ENCODE measurements at places on chromosomes 16 and 17.
A peak's percentile ranks its signal among the peaks of the same experiment; 100 is the strongest.

DNA sequence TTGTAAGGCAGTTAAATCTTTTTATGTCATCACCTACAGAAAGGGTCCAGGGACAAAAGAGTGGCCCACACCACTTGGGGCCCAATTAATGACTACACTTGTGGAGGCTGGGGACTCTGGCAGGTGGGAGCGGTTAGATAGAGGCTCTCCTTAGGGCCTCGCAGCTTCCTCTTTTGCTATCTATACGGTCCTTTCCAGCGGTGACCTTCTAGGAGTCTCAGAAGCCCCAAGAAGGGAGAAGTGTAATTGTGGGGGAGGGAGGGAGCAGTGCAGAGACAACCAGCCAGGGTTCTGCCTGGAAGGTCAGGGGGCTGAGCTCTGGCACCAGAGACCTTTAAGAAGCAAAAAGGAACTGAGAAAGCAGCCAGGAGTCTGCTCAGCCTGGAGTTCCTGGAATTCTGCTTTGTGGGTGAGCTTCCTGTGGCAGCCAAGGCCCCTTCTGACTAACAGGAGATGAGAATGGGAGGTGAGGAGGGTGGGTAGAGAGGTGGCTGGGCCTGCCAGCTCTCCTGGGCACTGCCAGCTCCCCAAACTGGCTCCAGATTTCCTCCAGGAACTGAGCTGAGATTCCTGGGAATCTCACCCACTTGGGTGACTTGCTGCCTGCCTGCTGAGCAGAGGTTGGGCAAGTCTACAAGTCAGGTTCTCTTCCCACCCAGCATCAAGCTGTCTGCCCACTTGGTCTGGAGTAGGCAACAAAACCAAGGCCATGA, 16.3 kb upstream of the MAP3K14 start:
- no peaks in the 10 kb centered on the region for H3K36me3 ChIP-seq
- peak overlapping the region; percentile 18 for H3K27ac ChIP-seq
- no peak overlapping the region for H3K4me3 ChIP-seq
- DNase-seq, result peak; percentile 52
- H3K4me1 ChIP-seq, result peaks cover 9% of the 10 kb centered on the region
- H3K27me3 ChIP-seq, result no peaks in the 10 kb centered on the region

GRCh38 chr17:53934931-53935330, 112.2 kb downstream of the KIF2B start:
- H3K4me1 ChIP-seq, result no peaks in the 10 kb centered on the region
- H3K4me3 ChIP-seq, result no peak overlapping the region
- no peak overlapping the region for H3K27ac ChIP-seq

- H3K36me3 ChIP-seq, result no peaks in the 10 kb centered on the region
- no peaks in the 10 kb centered on the region for H3K27me3 ChIP-seq
- no peaks in the 10 kb centered on the region for H3K4me1 ChIP-seq
These were observed 387.1 kb downstream of the XYLT1 start for GRCh38 chr16:17083628-17084027.

DNA sequence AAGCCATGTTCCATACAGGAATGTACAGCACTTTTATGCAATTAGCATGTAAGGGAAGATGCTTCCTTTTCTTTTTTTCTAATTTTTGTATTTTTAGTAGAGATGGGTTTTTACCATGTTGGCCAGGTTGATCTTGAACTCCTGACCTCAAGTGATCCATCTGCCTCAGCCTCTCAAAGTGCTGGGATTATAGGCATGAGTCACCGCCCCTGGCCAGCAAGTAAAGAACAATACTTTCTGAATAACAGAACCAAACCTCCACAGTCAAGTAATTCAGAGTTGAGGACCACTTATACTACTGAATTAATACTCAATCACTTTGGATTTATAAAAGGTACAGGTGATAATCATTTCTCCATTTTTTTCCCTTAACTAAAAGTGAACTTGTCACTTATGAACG, 13.0 kb downstream of the C16orf87 start:
- no peak for DNase-seq
- H3K27me3 ChIP-seq, result no peaks in the 10 kb centered on the region
- no peak overlapping the region for H3K4me3 ChIP-seq
- H3K36me3 ChIP-seq, result no peaks in the 10 kb centered on the region
- no peaks in the 10 kb centered on the region for H3K4me1 ChIP-seq

DNA sequence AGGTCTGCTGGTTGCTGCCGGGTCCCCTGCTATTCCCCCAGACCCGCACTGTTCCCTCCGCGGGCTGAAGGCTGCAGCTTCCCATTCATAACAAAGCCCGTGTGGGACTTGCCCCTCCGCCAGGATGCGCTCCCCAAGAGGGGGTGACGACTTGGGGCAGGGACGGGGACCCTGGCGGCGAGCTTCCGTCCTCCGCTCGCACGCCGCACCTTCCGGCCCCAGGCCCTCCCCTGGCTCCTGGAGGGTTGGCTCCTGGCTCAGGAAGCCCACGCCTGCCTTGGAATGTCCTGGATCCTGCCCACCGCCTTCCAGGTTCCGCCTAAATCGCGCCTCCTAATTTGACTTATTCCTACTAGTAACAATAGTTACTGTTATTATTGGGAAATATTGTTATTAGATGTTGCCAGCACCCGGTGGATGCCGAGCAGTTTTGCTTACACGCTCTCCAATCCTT, 1.1 kb upstream of the TFAP4 start:
- H3K27me3 ChIP-seq, result no peaks in the 10 kb centered on the region
- no peaks in the 10 kb centered on the region for H3K36me3 ChIP-seq
- peaks cover 5% of the 10 kb centered on the region for H3K4me1 ChIP-seq
- DNase-seq, result peak; percentile 87
- peak overlapping the region; percentile 95 for H3K4me3 ChIP-seq
- peak overlapping the region; percentile 91 for H3K27ac ChIP-seq

- peak; percentile 99 for DNase-seq
- no peaks in the 10 kb centered on the region for H3K27me3 ChIP-seq
- no peaks in the 10 kb centered on the region for H3K36me3 ChIP-seq
- peak overlapping the region; percentile 72 for H3K4me3 ChIP-seq
These were observed 1.0 kb downstream of the MNT start for GRCh38 chr17:2399572-2400473.

GRCh38 chr17:76535788-76536510, 1.6 kb downstream of the CYGB start:
- peak; percentile 61 for DNase-seq
- peaks cover 35% of the 10 kb centered on the region for H3K4me1 ChIP-seq
- peak overlapping the region; percentile 53 for H3K4me3 ChIP-seq
- no peaks in the 10 kb centered on the region for H3K36me3 ChIP-seq
- H3K27me3 ChIP-seq, result peaks cover 4% of the 10 kb centered on the region
- no peak overlapping the region for H3K27ac ChIP-seq

DNA sequence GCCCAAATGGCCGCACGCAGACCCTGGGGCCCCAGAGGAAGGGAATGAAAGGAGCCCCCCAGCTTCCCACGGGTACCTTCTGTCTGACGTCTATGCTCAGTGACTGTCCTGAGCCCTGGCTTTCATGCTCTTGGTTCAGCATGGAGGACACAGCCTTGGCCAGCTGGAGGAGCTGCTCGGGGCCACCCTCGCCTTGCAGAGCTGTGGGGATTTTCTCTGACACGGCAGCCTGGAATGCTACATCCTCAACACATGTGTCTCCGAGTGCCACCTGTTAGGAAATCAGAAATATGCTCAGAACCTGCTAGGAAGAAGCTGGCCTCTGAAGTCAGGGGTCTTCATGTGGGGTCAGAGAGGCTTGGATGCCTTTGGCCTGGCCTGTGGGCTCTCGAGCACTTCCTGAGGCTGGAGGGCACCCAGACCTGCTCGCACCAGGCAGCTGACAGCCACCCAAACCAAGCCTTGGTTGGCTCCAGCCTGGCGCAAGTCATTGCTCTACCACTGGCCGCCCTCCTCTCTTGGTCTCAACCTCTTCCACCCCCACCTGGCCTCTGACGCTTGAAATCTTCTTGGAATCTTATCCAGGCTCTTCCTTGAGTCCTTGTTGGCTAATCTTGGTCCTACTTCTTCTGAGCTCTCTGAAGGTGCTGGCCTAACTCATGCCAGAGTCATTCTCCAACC, 63.7 kb upstream of the BCO1 start:
- H3K4me3 ChIP-seq, result no peak overlapping the region
- no peak overlapping the region for H3K27ac ChIP-seq
- no peaks in the 10 kb centered on the region for H3K4me1 ChIP-seq
- H3K36me3 ChIP-seq, result no peaks in the 10 kb centered on the region
- no peaks in the 10 kb centered on the region for H3K27me3 ChIP-seq

- H3K4me3 ChIP-seq, result no peak overlapping the region
- H3K27me3 ChIP-seq, result no peaks in the 10 kb centered on the region
- H3K36me3 ChIP-seq, result no peaks in the 10 kb centered on the region
- DNase-seq, result no peak
These were observed 180.5 kb downstream of the IRX3 start for GRCh38 chr16:54106057-54106456.

- H3K36me3 ChIP-seq, result no peaks in the 10 kb centered on the region
- no peak overlapping the region for H3K4me3 ChIP-seq
- no peaks in the 10 kb centered on the region for H3K4me1 ChIP-seq
- H3K27me3 ChIP-seq, result no peaks in the 10 kb centered on the region
- no peak for DNase-seq
These were observed 56.3 kb upstream of the CDH11 start for GRCh38 chr16:65178151-65178550.

DNA sequence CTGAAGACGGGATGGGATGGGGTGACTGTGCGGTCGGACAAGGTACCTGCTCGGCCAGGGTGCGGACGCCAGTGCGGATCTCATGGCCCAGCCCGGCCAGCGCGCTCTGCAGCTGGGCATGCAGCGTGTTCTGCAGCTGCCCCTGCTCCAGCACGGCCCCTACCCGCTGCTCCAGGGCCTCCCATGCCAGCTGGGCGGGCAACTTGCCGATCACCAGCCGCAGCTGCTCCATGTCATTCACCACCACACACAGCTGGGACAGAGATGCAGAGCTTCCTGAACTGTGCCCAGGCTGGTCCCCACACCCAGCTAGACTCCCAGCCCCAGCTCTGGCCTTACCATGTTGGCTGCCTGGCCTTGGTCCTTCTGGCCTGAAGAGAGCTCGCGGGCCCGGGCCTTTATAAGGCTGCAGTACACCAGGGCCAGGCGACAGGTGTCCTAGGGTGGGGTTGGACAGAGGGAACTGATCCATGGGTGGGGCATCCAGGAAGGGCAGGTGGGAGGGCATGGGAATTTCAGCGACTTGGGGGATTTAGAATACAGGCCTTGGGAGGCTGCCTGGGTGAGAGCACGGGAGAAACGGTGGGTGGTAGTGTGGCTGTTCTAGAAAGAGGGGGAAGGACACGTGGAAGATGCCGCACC, 9.8 kb downstream of the UNC13D start:
- peak; percentile 35 for DNase-seq
- no peaks in the 10 kb centered on the region for H3K4me1 ChIP-seq
- no peaks in the 10 kb centered on the region for H3K27me3 ChIP-seq
- H3K27ac ChIP-seq, result no peak overlapping the region
- H3K36me3 ChIP-seq, result peaks cover 47% of the 10 kb centered on the region

DNA sequence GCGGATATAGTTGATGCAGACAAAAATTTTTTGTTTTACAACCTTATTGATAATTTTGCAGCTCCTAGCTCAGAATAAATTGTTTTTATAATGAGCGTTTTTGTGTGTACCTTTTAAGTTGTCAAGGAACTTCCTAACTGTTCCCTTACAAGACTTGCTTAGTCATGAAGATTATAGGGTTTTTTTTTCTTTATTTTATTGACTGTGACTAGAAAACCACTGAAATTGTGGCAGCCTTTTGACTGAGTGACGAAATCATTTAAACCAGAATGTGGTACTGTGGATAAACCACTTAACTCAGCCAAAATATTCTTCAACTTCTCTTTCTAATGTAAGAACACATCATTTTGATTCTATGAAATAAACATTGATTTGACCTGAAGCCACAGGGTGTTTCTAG, 40.8 kb upstream of the VPS4A start:
- H3K4me1 ChIP-seq, result peaks cover 4% of the 10 kb centered on the region
- H3K27me3 ChIP-seq, result no peaks in the 10 kb centered on the region
- H3K4me3 ChIP-seq, result no peak overlapping the region

GRCh38 chr16:53968454-53968853, 264.5 kb downstream of the FTO start:
- no peak for DNase-seq
- no peaks in the 10 kb centered on the region for H3K36me3 ChIP-seq
- H3K4me1 ChIP-seq, result no peaks in the 10 kb centered on the region
- H3K4me3 ChIP-seq, result no peak overlapping the region

GRCh38 chr16:67731071-67731752, 12.1 kb upstream of the GFOD2 start:
- no peak overlapping the region for H3K27ac ChIP-seq
- no peaks in the 10 kb centered on the region for H3K4me1 ChIP-seq
- H3K27me3 ChIP-seq, result no peaks in the 10 kb centered on the region
- no peak overlapping the region for H3K4me3 ChIP-seq
- H3K36me3 ChIP-seq, result peaks cover 63% of the 10 kb centered on the region

GRCh38 chr16:22195695-22196558, 10.2 kb upstream of the EEF2K start:
- no peaks in the 10 kb centered on the region for H3K27me3 ChIP-seq
- no peaks in the 10 kb centered on the region for H3K36me3 ChIP-seq
- peak overlapping the region; percentile 59 for H3K4me3 ChIP-seq
- peak overlapping the region; percentile 71 for H3K27ac ChIP-seq
- peaks cover 30% of the 10 kb centered on the region for H3K4me1 ChIP-seq

GRCh38 chr16:54937671-54938211, 7.1 kb downstream of the IRX5 start:
- DNase-seq, result peak; percentile 69
- H3K36me3 ChIP-seq, result no peaks in the 10 kb centered on the region
- H3K4me1 ChIP-seq, result peaks cover 8% of the 10 kb centered on the region
- peak overlapping the region; percentile 67 for H3K4me3 ChIP-seq
- peaks cover 89% of the 10 kb centered on the region for H3K27me3 ChIP-seq

DNA sequence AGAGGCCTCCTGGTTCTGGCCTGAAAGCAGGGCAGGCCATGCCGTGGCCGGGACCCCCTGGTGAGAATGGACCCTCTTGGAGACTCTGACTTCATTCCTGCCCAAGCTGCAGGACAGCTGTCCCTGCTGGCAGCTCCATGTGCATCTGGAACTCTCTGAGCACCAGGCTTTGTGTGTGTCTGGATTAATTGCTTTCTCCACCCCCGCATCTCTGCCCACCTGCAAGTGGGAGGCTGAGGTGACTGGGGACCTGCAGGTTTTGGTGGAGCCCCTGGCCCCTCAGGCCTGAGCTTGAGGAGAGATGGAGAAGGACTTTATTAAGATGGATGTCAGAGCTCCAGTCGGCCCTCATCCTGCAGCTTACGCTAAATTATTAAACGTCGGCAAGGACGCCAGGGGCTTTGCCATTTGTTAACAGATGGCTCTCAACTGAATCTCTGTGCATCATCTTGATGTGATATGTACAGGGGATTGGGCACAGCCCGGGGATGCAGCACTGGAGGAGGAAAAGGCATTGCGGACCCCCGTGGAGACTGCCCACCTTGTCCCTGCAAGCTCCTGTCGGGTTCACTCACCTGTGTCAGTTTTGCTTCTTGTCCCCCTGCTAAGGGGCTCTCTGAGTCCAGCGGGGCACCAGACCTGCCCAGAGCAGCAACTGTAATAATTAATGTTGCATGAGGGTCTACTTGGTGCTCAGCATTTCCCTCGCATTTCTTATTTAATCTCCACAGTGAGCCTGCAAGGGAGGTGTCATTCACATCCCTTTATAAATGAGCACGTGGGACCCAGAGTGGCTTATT, 154.1 kb upstream of the RPL38 start:
- no peak overlapping the region for H3K27ac ChIP-seq
- no peak overlapping the region for H3K4me3 ChIP-seq
- no peaks in the 10 kb centered on the region for H3K36me3 ChIP-seq
- peaks cover 28% of the 10 kb centered on the region for H3K27me3 ChIP-seq

GRCh38 chr16:51152691-51153576, 1.9 kb upstream of the SALL1 start:
- H3K4me3 ChIP-seq, result no peak overlapping the region
- H3K27ac ChIP-seq, result no peak overlapping the region
- no peaks in the 10 kb centered on the region for H3K36me3 ChIP-seq
- H3K4me1 ChIP-seq, result peaks cover 17% of the 10 kb centered on the region
- peaks cover 96% of the 10 kb centered on the region for H3K27me3 ChIP-seq
- DNase-seq, result no peak

- no peak for DNase-seq
- peak overlapping the region; percentile 32 for H3K27ac ChIP-seq
- no peak overlapping the region for H3K4me3 ChIP-seq
- no peaks in the 10 kb centered on the region for H3K36me3 ChIP-seq
- no peaks in the 10 kb centered on the region for H3K27me3 ChIP-seq
- peaks cover 4% of the 10 kb centered on the region for H3K4me1 ChIP-seq
These were observed 2.6 kb upstream of the KRT36 start for GRCh38 chr17:41492351-41492750.

All from upper lobe of right lung (tissue), 1 donor.